ENCODE measurements at places on chromosomes 3 and 15. TPM values are rescaled to one million over a fixed set of nuclear protein-coding genes. Genes with fewer than 3 reads are reported as not detected.

Gene KLF13
- 108 TPM for total RNA-seq

Gene ENTPD3
- 0.26 TPM for total RNA-seq

Gene STXBP5L
- 0.14 TPM for total RNA-seq

DNA sequence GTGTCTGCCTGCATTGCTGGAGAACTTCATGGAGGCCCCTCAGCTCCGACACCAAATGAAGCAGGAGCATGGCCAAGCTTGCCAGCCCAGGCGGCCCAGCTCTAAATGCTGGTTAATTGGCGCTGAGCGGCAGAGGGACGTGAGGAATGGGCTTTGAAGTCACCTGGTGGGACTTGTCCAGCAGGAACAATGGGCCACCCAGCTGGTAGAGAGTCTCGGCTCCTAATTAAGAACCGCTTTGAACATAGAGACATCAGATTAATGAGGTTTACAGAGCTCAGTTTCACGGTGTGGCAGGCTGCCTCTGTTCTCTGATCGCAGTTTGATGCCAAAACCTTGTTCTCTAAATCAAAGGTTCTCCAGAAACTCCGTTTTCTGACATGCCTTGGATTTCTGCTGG, 77.5 kb upstream of the LINGO1 start:
- DNase-seq, result no peak

GRCh38 chr15:78097667-78098066, 5.3 kb downstream of the SH2D7 start:
- no peak for DNase-seq

Measured in right cardiac atrium (tissue), 5 donors.